ENCODE measurements at places on chromosomes 7 and 10. TPM values are rescaled to one million over a fixed set of nuclear protein-coding genes. Genes with fewer than 3 reads are reported as not detected.

GRCh38 chr10:27844223-27844622 is 98.6 kb upstream of the MKX start:
- no peak for DNase-seq

GRCh38 chr7:30193336-30193943 is 58.7 kb downstream of the MTURN start:
- DNase-seq = no peak

- DNase-seq = no peak
Observed at GRCh38 chr7:137020351-137020750, 151.9 kb downstream of the CHRM2 start.

GRCh38 chr7:135877805-135878204 is 99.4 kb downstream of the MTPN start:
- DNase-seq = peak; percentile 93

GRCh38 chr7:7550663-7551062 is 15.0 kb upstream of the COL28A1 start:
- no peak for DNase-seq

DNA sequence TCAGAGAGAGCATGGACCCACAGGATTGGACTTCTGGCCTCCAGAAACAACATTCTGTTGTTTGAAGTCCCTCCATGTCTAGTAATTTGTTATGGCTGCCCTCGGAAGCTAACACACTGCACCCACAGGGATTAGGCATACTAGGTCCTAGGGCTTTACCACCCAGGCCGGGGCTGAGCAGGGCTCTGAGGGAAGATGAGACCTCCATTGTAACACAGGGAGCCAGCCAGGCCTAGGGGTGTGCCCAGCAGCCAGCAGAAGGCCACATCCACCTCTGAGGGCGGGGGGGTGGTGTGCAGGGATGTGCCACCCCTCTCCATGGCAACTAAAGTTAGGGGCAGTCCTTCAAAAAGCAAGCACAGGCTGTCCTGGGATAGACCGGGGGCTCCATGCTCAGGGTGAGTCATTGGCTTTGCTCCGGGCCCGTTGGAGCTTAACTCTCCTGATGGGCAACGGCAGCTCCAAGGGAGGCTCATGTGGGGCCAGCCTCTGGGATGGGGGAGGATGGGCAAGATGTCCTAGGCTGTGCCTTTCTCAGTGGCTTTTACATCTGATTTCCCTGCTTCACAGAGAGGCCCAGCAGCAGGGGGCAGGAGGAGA is 96.6 kb upstream of the GPR26 start:
- DNase-seq = no peak

DNA sequence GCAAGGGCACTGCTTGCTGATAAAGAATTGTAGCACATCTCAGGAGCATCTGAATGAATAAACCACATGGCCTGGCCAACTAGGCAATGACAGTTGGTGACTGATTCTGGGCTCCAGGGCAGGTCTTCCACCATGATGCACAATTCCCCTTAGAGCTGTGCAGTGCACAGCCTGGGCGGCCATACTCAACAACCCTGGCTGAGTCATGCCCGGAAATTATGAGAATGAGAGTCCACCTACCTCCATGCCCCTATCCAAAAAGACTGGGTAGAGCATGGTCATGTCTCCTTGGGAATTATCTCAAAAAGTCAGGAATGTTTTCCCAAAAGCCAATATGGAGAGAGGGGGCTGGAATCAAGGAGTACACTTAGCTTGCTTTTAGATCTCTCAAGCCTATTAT is 425.6 kb downstream of the PLXNA4 start:
- no peak for DNase-seq

GRCh38 chr10:132173185-132173584 is 13.6 kb upstream of the DPYSL4 start:
- DNase-seq = no peak

- DNase-seq = no peak
Observed at GRCh38 chr7:67655168-67655567, 658.5 kb downstream of the TYW1 start.

- DNase-seq = no peak
Observed at GRCh38 chr10:77555591-77556212, 81.9 kb downstream of the KCNMA1 start.

- DNase-seq = no peak
Observed at GRCh38 chr10:102262744-102263370, 17.5 kb downstream of the GBF1 start.

DNA sequence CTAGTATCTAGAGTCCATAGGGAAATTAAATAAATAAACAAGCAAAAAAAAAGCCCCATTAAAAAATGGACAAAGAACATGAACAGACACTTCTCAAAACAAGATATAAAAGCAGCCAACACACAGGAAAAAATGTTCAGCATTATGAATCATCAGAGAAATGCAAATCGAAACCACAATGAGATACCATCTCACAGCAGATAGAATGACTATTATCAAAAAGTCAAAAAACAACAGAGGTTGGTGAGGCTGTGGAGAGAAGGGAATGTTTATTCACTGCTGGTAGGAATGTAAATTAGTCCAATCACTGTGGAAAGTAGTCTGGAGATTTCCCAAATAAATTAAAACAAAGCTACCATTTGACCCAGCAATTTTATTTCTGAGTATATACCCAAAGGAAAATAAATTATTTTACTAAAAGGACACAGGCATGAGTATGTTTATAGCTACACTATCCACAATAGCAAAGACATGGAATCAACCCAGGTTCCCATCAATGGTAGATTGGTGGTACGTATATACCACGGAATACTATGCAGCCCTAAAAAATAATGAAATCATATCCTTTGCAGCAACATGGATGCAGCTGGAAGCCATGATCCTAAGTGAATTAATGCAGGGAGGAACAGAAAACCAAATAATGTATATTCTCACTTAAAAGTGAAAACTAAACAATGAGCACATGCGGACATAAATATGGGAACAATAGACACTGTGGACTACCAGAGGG is 366.5 kb upstream of the SEMA3C start:
- DNase-seq = peak; percentile 85

- DNase-seq = no peak
Observed at GRCh38 chr7:146175716-146176115, 59.1 kb downstream of the CNTNAP2 start.

GRCh38 chr10:92571649-92572048 is 2.2 kb downstream of the IDE start:
- DNase-seq = no peak

- no peak for DNase-seq
Observed at GRCh38 chr7:51629206-51629605, 312.6 kb upstream of the COBL start.

DNA sequence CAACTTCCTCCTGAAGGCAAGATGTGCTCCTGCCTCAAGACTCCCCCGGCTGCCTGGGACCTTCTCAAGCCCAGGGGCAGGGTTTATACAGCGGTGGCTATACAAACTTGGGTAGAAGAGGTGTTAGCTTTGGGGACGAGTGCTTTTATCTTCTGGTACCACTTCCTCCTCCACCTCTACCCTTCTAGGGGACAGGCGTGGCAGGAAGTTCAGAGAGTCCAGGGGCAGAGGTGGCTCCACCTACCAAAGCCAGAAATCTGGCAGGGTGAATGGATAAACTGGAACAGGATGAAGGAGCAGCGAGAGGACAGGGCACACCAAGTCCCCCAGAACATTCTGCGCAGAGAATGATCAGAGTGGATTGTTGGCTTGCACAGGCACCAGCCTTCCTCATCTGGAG is 24.0 kb upstream of the TM9SF3 start:
- DNase-seq = no peak

DNA sequence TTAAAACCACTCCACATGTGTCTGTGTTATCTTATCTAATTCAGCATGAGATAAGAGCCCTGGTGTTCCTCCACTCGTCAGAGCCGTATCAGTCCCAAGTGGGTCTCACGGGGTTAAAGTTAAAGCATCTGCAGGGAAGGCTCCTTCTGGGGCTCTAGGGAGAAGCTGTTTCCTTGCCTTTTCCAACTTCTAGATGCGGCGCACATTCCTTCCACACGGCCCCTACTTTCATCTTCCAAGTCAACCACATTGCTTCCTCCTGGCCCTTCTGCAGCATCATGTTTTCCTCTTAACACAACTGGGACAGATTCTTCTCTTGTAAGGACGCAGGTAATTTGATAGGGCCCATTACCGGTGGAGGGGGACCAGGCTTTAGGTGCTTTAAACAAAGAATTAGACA is 620.1 kb upstream of the DPP6 start:
- no peak for DNase-seq

TSPAN15 gene
- 7.3 TPM for total RNA-seq

SEC61G gene
- total RNA-seq = 212 TPM

TEX36 gene
- not detected for total RNA-seq

SYNPO2L gene
- total RNA-seq = not detected

OR6V1 gene
- not detected for total RNA-seq

ACSM6 gene
- total RNA-seq = not detected

Data from foreskin keratinocyte (primary cell).